Tongue (tissue), 3 donors: ENCODE measurements at places on chromosomes 2 and 18. TPM values are rescaled to one million over a fixed set of nuclear protein-coding genes. Genes with fewer than 3 reads are reported as not detected.

The EGR4 gene
- total RNA-seq, result not detected

The RTP5 gene
- not detected for total RNA-seq

The SERPINB13 gene
- total RNA-seq, result 17.5 TPM

The KCNIP3 gene
- 8.8 TPM for total RNA-seq

The VWA3B gene
- total RNA-seq, result 0.10 TPM

The MC4R gene
- total RNA-seq, result 0.21 TPM

The TUBB8B gene
- total RNA-seq, result not detected

The TMEM131 gene
- 60.6 TPM for total RNA-seq

- DNase-seq, result no peak
These were observed 75.7 kb downstream of the MBOAT2 start for GRCh38 chr2:8927510-8928455.

DNA sequence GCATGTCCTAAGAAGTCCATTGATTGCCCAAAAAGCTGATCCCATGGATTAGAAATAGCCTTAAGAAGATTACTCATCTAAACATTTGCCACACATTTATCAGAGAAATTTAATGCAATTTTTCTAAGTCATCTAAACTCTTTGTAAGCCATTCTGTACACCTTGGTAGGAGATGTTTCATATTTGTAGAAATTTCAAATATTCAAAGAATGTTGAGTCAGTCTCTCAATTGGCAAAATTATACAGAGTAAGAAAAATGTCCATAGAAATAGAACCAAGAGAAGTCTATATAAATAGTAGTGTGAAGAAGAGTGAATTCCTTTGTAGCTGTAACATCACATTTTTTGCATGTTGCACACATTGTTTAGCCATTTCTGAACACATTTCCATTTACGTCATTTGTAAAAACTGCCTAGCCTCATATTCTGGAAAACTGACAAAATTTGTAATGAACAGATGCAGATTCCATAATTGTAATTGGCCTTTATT, 128.6 kb downstream of the MSTN start:
- DNase-seq, result peak; percentile 5

- DNase-seq, result no peak
These were observed 32.9 kb downstream of the UBR3 start for GRCh38 chr2:169860149-169860548.

DNA sequence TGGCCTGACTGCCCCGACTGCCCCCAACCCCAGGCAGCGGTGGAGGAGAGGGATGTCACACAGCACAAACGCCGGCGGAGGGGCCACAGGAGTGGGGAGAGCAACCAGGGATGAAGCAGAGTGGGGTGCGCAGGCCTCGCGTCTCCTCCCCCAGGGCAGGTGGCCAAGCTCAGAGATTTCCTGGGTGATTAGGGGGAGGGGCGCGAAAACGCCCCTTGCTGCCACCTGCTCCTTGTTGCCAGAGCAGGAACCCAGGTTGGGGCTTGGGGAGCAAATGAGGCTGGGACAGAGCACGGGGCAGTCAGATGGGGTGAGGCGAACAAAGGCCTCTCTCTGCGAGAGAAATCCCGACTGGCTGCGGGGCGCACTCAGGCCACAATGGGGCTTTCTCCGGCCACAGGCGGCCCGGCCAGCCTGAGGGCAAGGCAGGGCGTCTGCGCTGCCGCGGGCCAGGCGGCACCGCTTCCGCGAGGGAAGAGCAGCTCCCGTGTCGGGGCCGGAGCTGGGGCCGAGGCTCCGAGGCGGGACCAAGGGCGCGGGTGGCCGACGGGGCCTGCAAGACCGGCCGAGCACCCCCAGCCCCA, 11.5 kb downstream of the TEX44 start:
- peak; percentile 81 for DNase-seq

- no peak for DNase-seq
These were observed 207.7 kb downstream of the MCFD2 start for GRCh38 chr2:46707909-46708308.

DNA sequence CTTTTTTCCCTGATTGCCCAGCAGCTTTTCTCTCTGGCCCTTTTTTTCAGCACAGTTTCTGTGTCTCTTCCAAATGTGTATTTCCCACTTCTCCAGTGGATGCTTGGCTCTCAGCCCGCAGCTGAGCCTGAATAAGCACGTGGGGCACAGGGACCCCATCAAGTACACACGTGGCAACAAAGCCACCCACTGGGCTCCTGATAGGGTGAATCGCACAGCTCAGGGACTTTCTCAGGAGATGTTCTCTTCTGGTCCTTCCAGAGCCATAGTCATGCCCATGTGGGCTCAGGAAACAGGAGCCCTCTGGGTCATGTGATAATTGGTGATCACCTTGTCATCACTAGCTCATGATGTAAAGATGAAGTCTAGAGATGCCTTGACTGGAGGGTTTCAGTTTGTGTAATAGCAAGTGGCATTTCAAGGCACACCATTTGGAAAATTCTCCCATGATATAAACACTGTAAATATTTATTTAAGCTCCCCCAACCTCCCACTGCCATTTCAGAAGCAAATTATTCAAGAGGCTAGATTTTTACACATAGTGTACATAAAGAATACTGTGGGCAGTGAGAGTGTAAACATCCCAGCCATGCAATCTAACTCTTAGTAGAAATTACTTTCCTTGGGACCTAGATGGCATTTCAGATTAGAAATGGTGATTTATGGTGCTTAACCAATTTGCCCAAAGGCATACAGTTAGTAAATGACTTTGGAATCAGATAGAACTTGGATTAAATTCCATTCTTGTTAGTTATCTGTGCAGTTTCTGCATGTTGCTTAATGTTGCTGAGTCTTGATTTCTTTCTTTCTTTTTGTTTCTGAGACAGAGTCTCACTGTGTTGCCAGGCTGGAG, 597.5 kb downstream of the SLC4A3 start:
- DNase-seq, result peak; percentile 71

GRCh38 chr18:23542461-23542860, 39.1 kb downstream of the RMC1 start:
- DNase-seq, result no peak

- DNase-seq, result no peak
These were observed 52.6 kb downstream of the GNAL start for GRCh38 chr18:11741505-11742145.

DNA sequence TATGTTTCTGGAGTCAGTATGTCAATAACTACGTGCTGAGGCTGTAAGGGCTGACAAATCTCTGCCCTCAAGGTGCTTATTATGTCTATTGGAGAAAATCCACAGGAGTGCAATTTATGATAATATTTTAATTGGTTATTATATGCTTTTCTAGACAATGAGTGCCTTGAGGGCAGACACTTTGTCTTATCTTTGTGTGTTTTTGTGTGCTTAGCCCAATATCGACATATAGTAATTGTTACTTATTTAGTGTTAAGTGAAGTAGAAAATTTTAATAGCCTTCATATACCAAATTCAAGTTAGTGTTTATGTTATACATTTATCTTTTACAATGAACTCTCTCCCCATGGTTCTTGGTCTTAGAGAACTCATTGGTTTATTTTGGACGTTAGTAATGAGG, 118.9 kb downstream of the WDR7 start:
- DNase-seq, result no peak

DNA sequence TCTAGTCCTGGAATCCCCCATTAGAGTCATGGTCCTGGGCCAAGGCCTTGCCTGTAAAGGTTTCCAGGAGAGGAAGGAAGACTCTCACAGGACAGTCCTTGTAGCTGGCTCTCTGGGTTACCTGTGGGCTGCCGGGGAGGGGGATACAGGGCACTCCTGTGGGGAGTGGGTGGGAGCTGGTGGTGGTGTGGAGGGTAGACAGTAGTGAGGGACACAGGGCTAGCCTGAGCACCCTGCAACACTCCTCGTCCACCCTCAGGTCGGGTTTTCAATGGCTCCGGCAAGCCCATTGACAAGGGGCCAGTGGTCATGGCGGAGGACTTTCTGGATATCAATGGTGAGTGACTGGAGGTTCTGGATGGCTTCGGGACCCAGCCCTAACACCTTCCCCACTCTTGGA, 19.7 kb upstream of the ANKRD53 start:
- DNase-seq, result no peak

GRCh38 chr18:45009756-45010155, 329.1 kb downstream of the SETBP1 start:
- no peak for DNase-seq

DNA sequence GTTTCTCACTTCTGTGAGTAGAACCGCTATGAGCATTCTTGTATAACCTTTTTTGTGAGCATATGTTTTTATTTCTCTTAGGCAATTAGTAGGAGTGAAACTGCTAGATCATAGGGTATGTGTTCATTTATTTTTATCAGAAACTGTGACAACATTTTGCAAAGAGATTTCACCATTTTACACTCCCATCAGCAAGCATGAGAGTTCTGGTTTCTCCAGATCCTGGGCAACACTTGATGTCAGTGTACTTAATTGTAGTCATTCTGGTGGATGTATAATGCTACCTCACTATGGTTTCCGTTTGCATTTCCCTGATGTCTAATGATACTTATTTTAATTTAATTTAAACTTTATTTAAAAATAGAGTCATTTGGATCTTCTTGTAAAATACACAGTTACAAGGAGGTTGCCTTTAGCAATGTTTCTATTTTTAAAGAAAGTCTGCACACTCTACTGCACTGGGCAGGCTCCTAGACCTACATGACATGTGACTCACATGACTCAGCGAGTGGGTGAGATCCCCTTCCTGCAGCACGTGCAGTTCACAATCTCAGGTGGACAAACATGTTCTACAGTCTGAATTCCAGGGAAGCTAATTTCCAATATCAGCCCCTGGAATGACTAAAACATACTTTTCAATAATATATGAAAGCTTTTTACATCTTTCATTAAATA, 127.0 kb upstream of the BCL2L11 start:
- DNase-seq, result peak; percentile 20
